DMS 273 treated with DMSO at 0.1 percent for 48 hours (cell line): ENCODE measurements at places on chromosomes 2 and 18.

DNA sequence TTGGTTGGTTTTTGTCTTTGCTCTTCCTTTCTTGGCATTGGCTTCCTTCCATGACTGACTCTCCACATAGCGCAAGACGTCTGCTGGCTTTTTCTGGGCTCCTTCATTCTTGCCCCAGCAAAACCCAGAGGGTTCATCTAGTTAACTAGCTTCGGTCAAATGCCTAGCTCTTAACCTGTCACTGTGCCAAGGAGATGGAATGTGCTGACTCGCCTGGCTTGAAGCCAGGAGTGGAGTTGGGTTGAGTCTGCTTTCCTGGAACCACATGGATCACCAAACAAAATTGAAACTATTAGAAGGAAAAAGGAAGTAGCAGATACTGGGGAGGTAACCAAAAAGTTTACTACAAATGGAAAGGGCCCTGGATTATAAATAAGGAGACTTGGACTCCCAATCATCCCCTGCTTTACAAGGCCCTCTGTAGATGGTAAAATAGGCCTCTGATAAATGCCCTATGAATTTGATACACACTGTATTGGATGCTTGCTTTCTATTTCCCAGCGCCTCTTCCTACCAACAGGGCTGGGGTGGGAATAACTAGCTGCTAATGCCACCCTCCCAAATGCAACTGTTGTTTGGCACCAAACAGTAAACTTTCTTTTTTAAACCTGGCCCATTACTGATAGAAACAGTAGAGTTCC lies 11.3 kb downstream of the MALT1 start:
- peak; percentile 43 for DNase-seq

- DNase-seq = peak; percentile 1
Observed at GRCh38 chr2:140178234-140178633, 1398.0 kb upstream of the NXPH2 start.

DNA sequence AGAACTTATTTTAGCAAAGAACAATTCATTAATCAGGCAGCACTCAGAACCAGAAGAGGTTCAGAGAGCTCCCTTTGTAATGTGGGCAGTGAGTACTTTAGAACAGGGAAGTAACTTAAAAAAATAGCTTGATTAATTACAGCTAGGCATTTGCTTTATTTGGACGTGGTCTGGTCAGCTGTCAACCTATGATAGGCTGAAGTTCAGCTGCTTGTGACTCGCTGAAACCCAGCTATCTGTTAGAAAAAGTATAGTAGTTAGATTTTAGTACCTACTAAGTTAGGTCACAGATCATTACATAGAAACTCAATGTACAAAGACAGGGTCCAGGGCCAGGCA lies 40.0 kb downstream of the PKDCC start:
- no peak for DNase-seq

DNA sequence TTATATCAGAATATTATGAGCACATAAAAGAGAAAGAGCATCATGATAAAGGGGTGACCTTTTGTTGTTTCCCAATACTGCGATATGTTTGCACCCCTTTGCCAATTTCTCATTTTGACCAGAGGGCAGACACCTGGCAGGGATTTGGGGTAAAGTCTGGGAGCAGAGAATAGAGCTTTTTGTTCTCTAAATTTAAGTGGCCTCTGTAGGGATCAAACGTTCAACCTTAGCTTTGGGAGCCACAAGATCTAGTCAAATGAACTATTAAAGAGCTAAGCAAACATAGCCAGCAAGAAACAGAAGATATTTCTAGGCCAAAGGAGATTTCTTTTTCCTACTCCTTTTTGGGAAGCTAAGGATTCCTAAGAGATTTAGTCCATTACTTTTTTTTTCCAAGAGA lies 1.1 kb upstream of the MSTN start:
- no peak for DNase-seq

- DNase-seq = no peak
Observed at GRCh38 chr2:163039266-163039665, 200.7 kb upstream of the KCNH7 start.

- no peak for DNase-seq
Observed at GRCh38 chr2:100520224-100520623, 42.6 kb upstream of the PDCL3 start.

- no peak for DNase-seq
Observed at GRCh38 chr18:45111502-45111848, 430.8 kb downstream of the SETBP1 start.

DNA sequence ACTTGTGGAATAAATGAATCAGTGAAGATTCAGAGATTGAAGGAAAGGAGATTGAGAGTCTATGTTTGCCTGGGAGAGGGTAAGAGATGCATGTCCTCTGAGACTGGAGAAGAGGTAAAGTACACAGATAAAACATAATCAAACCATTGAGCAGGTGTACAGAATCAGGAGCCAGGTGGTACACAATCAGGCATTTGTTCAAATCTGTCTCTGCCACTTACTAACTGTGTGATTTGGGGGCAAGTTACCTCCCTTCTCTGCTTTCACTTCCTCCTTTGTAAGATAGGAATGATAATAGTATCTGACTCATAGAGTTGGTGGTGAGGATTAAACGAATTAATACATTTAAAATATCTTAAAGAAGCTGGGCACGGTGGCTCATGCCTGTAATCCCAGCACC lies 94.0 kb downstream of the CDK15 start:
- DNase-seq = no peak

DNA sequence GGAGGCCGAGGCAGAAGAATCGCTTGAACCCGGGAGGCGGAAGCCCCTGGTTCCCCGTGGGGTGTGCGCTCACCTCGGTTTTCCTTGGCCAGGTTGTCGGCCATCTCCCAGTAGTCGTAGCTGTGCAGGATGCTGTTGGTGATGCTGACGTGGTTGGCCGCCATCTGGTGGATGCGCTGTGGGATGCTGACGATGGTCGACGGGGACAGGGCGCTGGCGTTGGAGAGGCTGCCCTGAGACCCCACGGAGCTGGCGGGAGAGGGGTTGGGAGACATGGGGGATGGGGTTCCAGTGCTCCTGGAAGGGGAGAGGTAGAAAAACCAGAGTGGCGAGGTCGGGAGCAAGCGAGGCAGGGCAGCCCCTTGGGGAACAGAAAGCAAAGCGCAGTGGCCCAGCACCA lies 64.4 kb upstream of the REV1 start:
- DNase-seq = no peak

- no peak for DNase-seq
Observed at GRCh38 chr2:286774-287392, 1.0 kb downstream of the ALKAL2 start.

DNA sequence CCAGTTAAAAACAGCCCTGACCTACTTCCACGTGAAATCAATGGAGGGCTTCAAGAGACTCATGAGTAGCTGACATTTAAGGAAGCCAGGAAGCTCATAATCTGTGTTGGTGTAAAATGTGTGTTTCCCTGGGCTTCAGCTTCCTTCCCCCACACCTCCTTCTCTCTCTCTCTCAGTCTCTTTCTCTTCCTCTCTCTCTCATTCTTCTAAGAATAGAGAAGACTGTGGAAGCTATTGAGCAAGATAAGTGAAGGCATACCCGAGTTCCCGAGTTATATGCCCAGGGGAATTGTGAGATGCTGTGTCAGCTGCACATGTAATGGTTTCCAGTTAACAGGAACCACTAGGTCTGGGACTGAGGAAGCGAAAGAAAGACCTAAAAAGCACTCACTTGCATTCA lies 199.4 kb downstream of the NYAP2 start:
- DNase-seq = no peak

- DNase-seq = no peak
Observed at GRCh38 chr2:232320443-232320803, 58.1 kb upstream of the ALPP start.

DNA sequence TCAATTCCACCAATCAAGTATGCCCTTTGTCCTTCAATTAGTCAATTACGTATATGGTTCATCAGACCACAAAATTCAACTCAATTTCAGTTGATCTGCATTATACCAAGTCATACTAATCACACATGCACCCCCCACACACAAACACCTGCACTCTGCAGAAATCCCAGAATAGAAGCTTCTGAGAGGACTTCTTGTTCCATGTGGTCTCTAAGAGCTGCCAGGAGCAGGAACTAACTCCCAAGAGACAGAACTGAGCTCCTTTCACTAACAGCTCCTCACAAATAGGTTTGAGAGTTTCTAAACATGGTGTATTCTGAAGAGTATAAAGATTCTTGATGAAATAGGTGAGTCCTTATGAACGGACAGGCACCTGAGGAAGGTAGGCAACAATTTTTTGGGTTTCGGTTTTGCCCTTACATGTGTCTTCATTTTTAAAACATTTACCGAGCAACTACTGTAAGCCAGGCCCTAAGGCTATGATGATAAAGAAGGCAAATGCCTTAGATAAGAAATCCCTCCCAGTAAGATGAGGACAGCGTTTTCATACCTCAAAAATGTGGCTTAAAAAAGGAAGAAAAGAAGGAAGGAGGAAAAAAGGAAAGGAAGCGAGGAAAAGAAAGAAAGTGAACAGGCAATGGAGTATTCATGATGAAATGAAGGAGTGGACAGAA lies 183.1 kb downstream of the PID1 start:
- no peak for DNase-seq

DNA sequence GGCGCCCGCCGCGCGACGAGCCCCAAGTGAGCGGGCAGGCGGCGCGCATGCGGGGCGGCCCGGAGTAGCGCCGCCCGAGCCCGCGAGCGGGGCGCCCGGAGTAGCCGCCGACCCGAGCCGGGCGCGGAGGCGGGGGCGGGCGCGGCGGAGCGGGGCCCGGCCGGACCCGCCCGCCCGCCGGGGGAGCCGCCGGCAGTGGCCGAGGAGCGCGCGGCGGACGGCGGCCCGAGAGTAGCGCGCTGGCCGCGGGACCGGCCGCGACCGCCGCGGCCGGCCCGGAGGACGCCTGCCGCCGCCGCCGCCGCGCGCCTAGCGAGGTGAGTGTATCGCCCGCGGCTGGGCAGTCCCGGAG lies at the start of gene GALNT1:
Gene GALNT1, plus strand, starts transcription at position 195 of the 352 bp plus-strand sequence. CDS start 72,923 bp downstream, outside the sequence.
- no peak for DNase-seq

DNA sequence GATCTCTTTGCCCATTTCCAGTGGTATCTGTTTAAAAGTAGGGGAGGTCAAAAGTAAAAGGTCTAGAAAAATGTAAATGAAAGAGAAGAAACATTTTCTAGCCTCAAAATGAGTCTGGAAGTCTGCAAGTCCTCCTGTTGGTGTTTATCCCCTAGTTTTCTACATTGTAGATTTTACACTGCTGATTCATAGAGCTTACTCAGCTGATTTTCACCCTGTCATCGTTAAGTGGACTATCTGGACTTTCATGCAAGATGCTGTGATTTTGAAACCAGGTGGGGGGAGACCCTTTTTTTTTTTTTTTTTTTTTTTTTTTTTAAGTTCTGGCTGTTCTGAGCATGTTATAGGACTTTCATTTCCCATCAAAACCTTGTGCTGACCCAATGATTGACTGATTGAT lies 10.3 kb downstream of the HOXD3 start:
- no peak for DNase-seq

- DNase-seq = no peak
Observed at GRCh38 chr2:47272905-47273758, 118.0 kb upstream of the STPG4 start.

GRCh38 chr2:16395601-16396000 lies 270.0 kb downstream of the CYRIA start:
- DNase-seq = no peak

DNA sequence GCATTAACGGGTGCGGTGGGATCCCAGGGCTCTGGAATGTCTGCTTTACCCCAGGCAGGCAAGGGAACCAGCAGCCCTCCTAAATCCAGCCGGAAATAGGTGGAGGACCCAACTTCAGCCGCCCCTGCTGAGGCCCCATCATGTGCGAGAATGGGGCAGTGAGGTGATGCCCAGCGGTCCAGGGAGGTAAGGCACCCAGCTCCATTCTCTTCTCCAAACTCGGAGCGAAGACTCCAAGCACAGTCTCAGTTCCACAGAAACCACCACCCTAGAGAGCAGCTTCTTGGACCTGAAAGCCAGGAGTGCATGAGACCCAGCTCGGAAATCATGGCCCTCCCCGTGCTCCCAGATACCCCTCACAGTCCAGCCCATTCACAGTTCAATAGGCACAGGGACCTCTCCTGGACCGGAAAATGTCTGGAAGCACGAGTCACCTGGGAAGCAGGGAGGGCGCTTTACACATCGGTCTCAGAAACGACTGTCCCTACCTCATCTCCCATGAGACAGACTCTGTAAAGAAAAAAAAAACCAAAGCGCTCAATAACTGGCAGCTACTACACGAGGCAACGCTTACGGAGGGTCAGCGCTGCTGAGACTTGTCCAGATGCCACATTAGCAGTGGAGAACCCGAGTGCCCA lies 2.0 kb downstream of the SDC1 start:
- DNase-seq = no peak

GRCh38 chr2:211061612-211062296 lies 505.4 kb downstream of the CPS1 start:
- DNase-seq = no peak

DNA sequence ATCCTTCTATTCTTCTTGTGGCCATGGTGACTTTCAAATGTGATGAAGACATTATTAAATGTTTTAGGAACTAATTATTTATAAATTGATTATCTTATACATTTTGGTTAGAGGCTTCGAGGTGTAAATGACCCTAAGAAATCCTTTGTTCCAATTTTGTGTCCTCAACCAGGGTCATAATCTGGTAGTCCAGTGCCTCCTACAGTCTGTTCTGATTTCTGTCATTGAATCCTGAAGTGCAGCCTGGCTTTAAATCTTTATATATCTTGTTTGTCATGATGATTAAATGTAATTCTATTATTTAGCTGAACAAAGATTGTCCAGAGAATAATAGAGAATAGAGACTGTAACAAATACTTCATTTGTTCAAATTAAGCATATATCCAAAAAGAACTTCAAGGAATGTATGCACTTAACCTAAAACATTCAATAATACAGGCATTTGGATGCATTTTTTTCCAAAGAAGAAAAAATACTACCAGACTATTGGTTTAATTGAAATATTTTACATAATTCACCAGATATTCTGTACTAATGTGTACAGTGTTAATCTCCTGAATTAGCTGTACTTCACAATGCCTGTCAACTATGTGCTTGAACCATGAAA lies 89.8 kb downstream of the PRPF40A start:
- DNase-seq = no peak

DNA sequence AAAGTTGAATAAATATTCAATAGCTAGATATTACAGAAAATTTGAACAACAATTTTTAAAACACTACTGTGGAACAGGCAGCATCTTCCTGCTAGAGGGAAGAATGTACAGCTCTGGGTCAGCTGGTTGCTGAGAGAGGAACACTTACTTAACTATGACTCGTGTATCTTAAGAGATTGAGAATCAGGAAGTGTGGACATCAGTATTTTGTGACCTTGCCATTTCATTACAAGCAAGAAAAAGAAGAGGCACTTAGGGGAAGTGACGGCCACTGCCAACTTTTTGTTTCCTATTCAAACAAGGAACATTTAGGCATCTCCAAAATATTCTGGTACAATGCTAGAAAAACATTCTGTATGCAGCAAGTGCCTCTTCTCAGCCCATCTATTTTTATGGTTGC lies 45.9 kb downstream of the ITPRID2 start:
- no peak for DNase-seq
